Left ventricle myocardium superior (tissue), 1 donor: ENCODE measurements at places on chromosomes 12 and 14.

DNA sequence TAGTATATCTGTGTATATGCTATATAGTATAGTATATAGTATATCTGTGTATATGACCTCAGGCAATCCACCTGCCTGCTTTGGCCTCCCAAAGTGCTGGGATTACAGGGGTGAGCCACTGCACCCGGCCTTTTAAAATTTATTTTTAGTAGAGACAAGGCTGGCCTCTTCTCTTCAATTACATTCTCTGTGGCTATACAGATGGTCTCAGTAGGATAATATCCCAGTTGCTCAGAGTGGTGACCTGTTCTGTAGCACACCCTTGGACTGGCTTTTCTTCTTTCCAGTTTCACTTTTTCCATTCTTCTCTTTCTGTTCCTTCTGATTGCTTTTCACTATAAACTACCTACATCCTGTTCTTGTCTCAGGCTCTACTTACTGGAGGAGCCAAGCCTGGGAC, 3.1 kb upstream of the NFATC4 start:
- no peak for DNase-seq

- no peak for DNase-seq
These were observed 59.7 kb downstream of the PLXNC1 start for GRCh38 chr12:94207849-94208621.

DNA sequence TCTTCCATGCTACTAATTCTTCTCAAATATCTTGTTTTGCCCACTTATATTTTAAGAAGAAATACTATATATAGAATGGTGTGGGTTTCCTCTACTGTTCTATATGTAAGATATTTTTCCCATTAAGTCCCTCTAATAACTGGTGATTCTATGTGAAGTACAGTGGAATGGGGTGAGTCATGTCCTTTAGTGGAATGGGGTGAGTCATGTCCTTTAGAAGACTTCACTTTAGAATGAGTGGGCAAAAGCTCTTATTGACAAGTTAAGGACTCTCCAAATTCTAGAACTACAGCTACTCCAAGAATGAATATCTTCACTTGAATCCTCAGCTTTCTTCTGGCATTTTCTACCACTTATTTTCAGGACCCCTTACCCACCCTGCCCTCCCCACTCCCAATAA, 349.9 kb downstream of the ETNK1 start:
- DNase-seq, result no peak

DNA sequence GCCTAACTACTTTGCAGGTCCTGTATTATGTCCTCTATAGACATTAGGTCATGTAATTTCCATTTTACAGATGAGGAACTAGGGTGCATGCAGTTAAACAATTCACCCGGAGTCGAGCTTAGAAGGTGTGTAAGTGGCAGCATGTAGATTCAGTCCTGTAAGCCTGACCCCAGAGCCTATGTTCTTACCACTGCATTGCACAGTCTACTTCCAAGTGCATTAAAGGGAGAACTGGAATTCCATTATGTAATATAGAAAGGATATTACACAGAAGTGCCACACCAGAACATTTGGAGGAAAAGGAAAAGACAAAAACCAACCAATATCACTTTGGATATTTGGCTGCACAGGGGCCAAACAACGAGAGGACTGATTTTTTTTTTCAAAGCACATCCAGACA, 1.2 kb downstream of the GLT8D2 start:
- DNase-seq, result no peak

GRCh38 chr12:107983756-107984472, 145.2 kb upstream of the WSCD2 start:
- DNase-seq, result no peak

- DNase-seq, result peak; percentile 33
These were observed 187.3 kb downstream of the CAND1 start for GRCh38 chr12:67456431-67456901.

- DNase-seq, result no peak
These were observed 16.8 kb downstream of the ATP23 start for GRCh38 chr12:57958061-57958657.

GRCh38 chr12:114512351-114512750, 106.4 kb upstream of the TBX5 start:
- DNase-seq, result no peak

GRCh38 chr12:89947437-89948270, 239.0 kb upstream of the ATP2B1 start:
- no peak for DNase-seq

- DNase-seq, result peak; percentile 53
These were observed 41.6 kb downstream of the LRRC74A start for GRCh38 chr14:76867516-76868453.

GRCh38 chr14:89252887-89253532, 164.0 kb downstream of the FOXN3 start:
- DNase-seq, result no peak

GRCh38 chr14:105476097-105476830, 1.6 kb downstream of the CRIP2 start:
- peak; percentile 84 for DNase-seq

- no peak for DNase-seq
These were observed 43.3 kb upstream of the MBIP start for GRCh38 chr14:36363704-36364103.

DNA sequence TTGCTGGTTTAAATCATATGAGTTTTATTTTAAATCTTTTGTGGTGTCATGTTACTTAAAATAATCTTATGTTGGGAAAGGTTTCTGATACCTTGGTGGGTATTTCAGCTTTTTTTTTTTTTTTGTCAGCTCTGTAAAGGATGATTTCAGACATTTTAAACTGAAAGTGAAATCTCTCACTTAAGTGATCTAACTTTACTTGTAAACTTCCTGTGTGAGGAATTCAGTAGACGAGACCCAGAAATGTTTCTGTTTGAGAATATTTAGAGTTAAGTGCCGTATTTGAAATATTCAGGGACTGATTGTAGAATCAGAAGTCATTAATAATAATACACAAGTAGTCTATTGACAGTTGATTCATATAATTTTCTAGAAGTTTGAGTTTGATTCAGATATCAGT, 37.8 kb downstream of the PROX2 start:
- no peak for DNase-seq

DNA sequence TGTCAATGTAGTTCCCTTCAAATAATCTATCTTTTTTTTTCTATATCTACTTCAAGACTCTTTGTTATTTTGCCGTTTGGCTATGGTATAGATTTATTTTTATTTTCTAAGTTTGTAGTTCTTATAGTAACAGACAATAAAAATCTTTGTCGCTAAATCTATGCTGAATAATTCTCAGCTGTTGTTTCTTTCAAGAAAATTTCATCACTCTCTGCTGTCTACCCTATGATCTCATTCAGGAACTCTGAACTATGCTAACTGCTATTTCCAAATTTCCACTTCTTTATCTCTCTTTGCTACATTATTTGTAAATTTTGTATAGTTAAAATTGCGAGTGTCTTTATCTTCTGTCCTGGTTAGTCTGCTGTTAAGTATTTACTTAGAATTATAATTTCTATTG, 353.6 kb downstream of the LRFN5 start:
- no peak for DNase-seq

GRCh38 chr14:74038020-74038859, 19.1 kb downstream of the BBOF1 start:
- no peak for DNase-seq

DNA sequence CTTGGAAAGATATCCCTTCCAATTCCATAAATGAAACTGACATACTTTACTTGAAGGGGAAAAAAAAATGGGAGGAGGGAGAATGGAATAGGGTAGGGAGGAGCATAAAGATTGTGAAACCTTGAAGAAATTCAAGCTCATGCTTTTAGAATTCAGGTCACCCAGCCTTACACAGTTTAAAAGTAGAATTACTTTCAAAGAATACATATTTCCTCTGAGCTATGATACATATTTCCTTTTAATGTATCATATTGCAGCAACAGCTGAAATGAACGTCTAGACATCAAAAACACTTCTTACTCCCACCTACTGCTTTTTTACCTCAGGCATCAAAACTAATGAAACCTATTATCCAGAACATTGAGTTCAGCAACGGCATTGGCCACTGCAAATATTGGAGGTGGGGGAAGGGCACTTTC, 156.0 kb downstream of the MED13L start:
- DNase-seq, result no peak

GRCh38 chr12:44098786-44099185, 262.9 kb downstream of the TMEM117 start:
- DNase-seq, result no peak

- DNase-seq, result no peak
These were observed 22.1 kb downstream of the MOK start for GRCh38 chr14:102282751-102283465.

GRCh38 chr12:118404876-118405521, 28.6 kb downstream of the SUDS3 start:
- peak; percentile 45 for DNase-seq

DNA sequence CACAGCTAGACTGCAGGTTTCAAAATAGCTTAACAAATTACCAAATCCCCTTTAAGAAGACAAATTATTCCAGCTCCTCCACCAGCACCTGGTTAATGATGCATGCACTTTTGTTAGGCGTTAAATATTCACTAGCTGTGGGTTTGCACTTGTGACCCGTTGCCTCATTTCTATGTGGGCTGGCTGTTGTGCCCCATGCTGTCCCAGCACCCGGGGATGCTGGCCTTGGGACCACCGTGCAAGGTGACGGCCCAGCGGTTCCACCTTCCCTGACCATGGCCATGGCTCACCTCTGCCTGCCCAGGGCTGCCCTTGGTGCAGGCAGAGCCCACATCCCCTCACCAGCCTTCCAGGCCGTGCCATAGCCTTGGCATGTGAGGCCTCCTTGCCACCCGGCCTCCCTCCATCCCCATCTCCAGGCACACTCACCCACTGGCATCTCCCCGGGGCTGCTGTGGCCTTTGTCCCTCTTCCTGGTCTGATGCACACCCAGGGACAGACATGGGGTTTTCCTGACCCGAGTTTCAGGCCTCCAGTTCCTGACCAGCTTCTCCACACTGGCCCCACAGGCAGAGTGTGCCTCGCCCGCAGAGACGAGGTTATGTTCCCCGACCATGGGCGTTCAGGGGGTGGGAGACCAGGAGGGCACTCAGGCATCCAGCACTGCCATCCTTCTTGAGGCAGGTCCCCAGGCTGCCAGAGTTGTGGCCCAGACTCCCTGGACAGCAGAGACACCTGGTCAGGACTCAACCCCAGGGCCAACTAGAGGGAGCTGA, 20.3 kb upstream of the C14orf180 start:
- peak; percentile 18 for DNase-seq

DNA sequence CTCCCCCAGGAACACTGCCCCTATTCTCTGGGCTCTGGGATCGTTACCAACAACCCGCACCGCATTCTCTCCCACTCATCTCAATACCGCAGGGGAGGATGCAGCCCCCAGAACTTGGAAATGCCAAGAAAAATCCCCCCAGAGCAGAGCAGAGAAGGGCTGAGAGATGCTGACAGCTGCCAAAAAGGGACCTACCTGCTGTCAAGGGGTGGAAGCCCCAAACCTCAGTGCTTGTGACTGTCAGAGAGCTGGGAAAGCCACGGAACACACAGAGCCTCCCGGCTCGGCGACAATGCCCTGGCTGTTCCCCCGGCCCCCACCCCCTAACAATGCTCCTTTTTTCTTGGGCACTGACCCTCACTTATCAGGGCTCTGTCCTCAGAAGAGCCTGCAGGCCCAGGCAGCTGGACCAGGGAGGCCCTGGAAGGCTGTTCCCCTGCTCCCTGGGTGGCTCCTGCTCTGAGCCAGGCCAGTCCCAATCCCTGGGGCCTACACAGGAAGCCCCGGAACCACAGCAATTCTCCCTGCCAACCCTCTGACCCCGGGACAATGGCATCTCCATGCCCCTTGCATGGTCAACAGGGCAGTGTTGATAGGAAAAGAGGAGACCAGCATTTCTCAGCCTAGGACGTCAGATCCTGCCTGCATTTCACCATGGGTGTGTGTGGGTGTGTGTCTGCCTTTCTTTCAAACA, 78.9 kb downstream of the ITPK1 start:
- peak; percentile 49 for DNase-seq

GRCh38 chr12:47989666-47990065, 14.6 kb downstream of the COL2A1 start:
- no peak for DNase-seq

DNA sequence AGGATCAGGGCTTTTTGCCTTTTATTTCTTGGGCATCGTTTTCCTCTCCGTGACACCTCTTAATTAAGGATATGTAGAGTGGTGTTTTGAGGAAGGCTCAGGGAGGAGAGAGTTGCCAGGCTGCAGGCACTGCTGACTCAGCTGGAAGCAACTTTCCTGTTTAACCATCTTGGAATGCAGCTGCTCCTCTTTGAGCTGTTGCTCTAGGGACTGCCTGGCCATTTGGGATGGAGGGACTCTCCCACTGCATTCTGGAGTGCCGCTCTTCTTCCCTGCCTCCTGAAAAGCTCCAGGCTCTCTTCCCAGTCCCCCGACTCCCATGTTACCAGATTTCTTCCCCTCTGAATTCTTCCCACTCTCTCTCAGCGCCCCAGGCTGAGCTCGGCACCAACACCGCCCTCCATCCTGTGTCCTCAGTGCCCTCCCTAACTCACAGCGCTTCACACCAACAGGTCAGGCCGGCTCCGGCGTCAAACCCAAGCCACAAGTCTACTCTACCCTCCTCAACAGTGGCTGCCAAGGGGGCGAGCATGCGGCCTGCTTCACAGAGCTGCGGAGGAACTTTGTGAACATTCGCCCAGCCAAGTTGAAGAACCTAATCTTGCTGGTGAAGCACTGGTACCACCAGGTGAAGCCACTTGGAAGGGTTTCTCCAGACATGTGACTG, 5.9 kb downstream of the OAS3 start:
- no peak for DNase-seq

GRCh38 chr12:50581226-50582184, 76.7 kb downstream of the DIP2B start:
- DNase-seq, result no peak

- no peak for DNase-seq
These were observed 138.2 kb downstream of the MON2 start for GRCh38 chr12:62604871-62605270.

DNA sequence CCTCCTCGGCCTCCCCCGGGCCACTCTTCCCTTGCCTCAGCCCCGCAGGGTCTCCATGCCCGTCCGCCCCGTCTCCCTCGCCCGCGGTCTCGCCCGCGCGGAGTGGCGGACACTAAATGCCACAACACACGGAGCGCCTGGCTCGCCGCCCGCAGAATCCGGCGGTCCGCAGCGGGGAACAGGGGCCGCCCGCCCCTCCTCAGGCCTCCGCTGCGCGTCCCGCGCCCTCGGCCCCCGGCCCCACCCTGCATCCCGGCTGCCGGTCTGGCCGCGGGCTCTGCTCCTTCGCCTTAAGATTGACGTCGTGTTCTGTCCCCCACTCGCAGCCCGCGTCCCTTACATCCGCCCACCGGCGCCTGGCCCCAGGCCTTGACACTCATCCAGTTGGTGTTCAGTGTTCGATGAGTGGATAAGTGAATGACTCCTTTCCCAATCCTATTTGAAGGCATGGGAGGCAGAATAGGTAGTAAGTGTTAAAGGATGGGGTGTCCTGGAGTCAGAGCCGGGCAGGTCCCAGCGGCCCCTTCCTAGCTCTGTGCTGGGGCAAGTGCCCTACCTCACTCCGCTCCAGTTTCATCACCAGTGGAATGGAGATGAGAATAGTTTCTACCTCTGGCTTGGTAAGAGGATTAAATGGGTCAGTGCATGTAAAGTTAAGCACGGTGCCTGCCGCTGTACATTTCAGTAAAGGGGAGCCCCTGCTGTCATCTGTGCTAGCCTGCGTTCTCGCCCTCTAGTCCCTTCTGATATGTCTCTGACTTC, 622 bp downstream of the TECPR2 start:
- peak; percentile 75 for DNase-seq
